ENCODE measurements at places on chromosomes 2 and 18.

DNA sequence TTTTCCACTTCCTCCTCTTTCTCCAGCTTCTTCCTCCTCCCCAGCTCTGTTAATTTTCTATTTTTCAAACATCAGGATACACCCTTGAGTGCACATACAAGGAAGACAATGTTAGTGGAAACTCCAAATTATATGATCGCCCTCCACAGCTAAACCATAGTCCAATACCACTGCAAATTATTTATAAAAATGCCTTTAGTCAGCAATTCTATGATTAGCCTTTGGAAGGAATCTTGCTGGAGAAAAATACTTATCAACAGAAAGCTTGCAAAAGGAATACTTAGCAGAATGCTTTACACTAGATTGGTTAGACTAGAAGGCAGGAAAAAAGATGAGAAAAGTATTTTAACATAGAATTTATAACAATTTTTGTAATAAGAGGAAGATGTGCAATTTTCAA, 178.9 kb downstream of the FAM124B start:
- no peak for DNase-seq

DNA sequence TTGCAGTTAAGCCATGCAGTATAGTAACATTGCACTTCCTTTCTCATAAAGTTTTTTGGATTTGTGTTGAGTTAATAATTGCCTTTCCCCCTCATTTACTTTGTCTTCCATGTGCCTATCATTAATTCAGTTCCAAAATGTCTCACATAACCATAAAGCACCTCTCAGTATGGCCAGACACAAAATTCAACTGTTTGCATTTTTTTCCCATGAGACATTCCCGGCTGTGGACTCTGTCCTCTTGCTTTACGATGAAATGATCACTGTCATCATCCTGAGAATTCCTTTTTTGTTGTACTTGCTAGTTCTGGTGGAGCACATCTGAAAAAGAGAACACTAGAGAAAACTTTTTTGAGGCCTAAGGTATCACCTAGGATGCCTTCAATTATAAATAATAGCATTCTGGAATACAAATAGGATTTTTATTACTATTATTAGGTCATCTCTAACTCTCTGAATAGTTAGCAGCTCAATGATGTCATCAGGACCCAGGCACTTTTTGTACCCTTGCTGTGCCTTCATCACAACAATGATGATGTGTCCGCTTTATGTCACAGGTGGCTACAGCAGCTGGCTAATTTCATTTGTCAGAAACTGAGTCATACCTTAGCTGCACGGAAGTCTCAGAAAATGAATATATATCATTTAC, 8.5 kb upstream of the ATP8B1 start:
- no peak for DNase-seq

- no peak for DNase-seq
Observed at GRCh38 chr2:190499273-190499672, 35.2 kb downstream of the NEMP2 start.

DNA sequence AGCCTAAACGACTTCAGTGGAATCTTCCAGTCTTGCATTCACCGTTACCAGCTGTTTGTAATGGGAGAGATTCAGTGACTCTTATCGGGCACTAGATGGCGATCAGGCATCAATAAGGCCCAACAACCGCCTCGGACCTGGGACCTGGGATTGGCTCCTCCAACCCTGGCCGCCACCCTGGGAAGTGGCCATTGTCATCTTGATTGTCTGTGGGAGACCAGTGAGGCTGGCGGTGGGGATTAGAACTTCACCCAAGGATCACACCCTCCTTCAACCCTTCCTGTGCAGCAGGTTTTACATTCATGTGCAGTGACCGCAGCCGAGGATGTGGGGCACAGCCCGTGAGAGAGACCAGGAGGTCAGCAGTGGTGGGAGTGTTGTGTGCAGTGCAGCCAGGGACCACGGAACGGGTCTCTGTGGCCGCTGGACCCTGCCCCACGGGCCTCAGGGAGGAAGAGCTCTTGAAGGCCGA, 85.3 kb downstream of the SPP2 start:
- DNase-seq: peak; percentile 78

GRCh38 chr2:132949108-132949507, 279.1 kb upstream of the LYPD1 start:
- no peak for DNase-seq

DNA sequence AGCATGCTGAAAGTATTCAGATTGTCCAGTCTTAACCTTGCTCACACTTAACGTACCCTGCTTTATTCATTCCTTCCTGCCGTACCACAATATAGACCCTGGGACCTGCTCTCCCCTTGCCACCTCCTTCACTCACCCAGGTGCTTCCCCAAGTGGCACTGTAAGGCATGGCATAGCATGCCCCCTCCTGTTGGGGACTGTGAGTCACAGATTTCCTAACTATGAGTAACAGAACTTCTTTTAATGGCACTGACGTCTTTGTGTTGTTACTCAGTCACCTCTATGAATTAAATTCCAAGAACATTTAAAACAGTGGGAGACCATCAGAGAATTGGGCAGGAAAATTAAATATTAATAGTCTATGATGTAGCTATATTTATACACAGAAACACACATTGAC, 117.2 kb downstream of the CTNNA2 start:
- no peak for DNase-seq

DNA sequence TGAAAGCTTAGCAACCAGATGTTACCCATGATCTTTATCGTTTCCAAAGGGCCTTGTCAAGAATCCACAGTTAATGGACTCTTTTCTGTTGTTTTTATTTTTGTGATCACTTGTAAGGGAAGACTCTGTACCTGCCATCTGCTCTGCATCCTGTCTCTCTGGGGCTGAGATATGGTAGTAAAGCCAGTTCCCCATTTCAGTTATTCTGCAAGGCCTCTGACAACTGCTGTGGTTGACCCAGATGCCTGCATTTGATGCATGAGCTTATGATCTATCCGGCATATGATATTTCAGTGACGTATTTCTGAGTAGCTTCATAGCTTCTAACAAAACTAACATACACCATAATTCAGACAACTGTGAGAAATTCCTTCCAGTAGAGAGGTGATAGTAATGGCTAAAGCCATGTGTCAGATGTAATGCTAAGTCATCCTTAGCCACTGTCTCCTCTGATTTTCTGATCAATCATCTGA, 105.1 kb downstream of the TPO start:
- no peak for DNase-seq

DNA sequence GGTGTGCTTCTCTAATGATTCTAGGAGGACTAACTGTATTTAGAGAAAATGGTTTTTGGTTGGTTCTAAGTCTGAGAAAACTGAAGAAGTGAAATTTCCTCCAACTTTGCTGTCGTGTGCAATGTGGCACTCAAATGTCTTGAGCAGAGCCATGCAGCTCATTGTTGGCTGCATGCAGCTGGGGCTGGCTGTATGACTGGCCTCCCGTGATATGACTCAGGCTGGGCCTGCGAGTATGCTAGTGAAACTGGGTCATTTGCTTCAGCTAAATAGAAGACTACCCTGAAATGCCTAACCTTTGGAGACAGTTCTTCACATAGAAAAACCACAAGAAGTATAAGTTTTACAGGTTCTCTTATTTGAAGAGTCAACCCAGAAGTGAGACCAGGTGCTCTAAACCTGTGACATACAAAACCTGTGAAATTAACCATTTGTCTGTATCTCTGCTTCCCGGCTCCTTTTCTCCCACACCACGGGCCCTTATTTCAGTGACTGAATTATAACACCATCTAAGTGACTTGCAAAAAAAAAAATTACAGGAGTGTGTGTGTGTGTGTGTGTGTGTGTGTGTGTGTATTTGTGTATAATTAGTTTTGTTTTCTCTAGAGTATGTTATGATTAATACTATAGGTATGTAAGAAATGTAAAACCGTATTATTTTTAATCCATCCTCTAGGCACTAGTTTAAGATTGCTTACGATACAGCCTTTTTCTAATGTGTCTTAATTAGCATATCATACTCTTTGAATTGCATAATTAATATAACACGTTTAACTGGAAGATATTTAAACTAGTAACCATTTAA, 15.9 kb downstream of the POLI start:
- no peak for DNase-seq

DNA sequence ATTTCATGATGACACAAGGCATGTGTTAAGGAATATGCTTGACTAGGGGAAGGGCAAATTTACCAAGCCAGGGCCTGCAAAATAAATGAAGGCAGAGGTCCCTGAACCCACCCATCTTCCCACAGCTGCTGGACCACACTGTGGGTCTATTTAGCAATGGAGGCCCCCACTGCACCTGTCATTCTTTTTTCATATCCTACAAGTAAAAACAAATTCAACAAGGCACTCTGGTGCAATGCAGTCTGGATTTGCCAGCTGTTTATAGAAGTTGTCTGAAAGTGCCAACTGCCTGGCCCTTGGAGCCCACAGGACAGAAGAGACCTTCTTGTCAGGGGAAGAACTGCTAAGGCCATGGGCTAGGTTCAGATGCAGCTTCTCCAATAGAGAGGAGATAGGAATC, 112.8 kb upstream of the ATL2 start:
- no peak for DNase-seq

- DNase-seq: no peak
Observed at GRCh38 chr18:26405190-26405801, 143.1 kb downstream of the KCTD1 start.

DNA sequence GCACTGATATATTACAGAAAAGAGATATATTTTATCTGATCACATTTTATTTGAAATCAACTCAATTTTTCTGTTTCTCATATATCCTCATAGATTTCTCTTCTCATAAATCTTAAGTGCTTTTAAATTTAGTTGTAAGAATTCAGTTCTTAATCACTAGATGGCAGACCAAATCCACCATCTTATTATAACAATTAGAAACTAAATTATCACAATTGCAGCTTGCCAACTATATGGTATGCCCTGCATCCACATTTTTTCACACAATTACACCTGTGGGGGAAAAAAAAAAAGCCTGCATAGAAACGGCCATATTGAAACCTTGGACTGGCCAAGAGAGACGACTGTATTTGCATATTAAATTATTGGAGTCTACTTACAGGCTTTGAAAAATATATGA, 64.4 kb downstream of the COL5A2 start:
- peak; percentile 10 for DNase-seq

DNA sequence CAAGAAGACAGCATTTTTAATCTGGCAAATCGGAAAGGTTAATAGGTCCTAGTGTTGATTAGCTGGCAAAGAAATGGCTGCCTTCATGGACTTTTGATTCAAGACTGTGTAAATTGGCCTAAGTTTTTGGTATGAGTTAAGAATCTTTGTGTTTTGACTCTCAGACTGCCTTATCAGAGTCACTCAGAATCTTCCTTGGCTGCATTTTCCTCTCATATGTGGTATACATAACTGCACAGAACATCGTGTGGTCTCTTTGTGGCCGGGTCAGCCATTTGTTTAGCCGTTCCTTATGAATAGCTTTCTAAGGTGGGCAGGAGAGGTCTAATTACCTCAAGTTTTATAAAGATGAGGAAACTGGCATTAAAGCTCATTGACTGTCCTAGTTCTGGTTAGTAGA, 30.1 kb downstream of the CAB39 start:
- no peak for DNase-seq

DNA sequence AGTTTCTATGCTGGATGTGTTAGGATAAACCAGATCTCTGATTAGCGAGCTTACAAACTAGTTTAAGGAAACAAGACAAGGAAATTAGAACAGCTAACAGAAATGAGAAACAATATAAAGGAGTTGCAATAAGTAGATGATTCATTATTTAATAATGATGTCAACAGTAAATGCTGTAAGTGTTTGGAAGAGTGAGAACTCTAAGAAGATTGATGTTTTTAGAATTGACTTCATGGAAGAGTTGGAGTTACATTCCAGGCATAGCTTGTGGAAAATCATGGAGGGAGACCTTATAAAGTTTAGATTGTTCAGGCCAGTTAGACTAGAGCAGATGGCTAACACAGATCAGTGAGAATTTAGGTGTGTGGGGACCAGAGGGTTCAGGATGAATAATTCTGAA, 32.6 kb downstream of the PPP1R1C start:
- no peak for DNase-seq

DNA sequence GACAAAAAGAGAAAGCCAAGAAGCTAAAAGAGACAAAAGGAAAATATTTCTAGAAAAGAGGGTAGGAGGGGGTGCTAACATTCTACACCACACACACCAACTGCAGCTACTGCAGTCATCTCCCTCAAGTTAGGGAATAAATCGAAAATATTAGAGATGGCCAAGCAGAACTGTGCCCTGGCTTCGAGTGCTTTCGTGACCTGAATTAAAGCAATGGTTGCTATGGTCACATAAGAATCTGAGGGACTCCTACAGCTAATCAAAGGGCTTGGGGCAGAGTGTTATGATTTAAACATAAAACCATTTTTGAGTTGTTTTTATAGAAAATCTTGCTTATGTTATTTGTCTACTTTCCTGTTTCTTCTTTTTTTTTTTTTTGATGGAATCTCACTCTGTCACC, 159.6 kb upstream of the HNRNPA3 start:
- DNase-seq: no peak

DNA sequence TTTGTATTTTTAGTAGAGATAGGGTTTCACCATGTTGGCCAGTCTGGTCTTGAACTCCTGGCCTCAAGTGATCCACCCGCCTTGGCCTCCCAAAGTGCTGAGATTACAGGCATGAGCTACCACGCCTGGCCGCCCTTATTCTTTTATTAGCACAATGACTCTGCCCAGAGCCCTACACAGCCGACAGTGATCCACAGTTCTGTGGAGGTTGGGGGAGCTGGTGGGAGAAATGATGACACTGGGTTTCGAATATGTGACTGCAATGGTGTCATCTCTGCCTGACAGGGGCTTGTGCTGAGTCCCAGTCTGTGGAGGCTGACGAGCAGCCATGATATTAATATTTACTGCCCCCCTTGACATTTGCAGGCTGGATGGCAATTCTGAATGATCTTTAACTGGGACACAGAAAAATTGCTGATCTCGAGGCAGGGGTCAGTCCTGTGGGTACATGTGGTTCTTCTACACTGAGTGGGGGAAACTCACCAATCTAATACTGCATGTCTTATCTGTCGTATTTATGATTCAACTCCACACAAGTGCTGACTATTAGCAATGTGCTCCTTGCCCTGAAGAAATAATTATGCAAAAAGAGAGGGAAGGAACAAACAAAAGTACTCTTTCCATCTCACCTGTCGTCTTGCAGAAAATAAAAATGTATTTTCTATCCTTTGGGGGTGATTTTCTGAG, 6.3 kb upstream of the CTAGE1 start:
- DNase-seq: no peak

Data from NCI-H524 (cell line).